ENCODE measurements at places on chromosomes 1 and 21. TPM values are rescaled to one million over a fixed set of nuclear protein-coding genes. Genes with fewer than 3 reads are reported as not detected.
A peak's percentile ranks its signal among the peaks of the same experiment; 100 is the strongest.

- no peak overlapping the region for H3K4me3 ChIP-seq
- no peak for DNase-seq
- H3K4me1 ChIP-seq, result no peaks in the 10 kb centered on the region
- no peaks in the 10 kb centered on the region for H3K27me3 ChIP-seq
- no peak overlapping the region for H3K27ac ChIP-seq
Measured at GRCh38 chr1:109025694-109026093, 16.2 kb downstream of the WDR47 start.

- H3K27me3 ChIP-seq, result no peaks in the 10 kb centered on the region
- no peaks in the 10 kb centered on the region for H3K36me3 ChIP-seq
- H3K4me1 ChIP-seq, result peaks cover 6% of the 10 kb centered on the region
Measured at GRCh38 chr21:19489930-19490329, 1086.3 kb upstream of the TMPRSS15 start.

GRCh38 chr1:52249831-52250230, 107.9 kb downstream of the ZFYVE9 start:
- no peak for DNase-seq
- no peaks in the 10 kb centered on the region for H3K27me3 ChIP-seq
- H3K4me3 ChIP-seq, result no peak overlapping the region
- no peak overlapping the region for H3K27ac ChIP-seq

DNA sequence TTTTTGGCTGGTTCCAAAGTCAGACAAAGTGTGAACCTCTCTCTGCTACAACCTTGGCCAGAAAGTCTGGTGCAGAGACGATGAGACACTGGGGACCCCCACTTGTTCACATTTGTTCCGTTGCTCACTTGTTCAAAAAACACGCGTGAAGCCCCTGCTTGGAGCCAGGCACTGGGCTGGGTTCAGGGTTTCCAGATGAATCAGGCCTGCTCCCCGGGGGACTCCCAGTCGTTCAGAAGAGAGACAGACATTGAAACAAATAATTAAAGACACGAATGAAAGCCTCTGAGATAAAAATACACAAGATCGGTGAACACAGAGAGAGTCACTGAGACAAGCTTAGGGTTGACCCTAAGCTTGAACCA, 101.5 kb upstream of the RUNX3 start:
- no peaks in the 10 kb centered on the region for H3K36me3 ChIP-seq
- no peak overlapping the region for H3K4me3 ChIP-seq
- peak overlapping the region; percentile 55 for H3K27ac ChIP-seq

GRCh38 chr1:40653851-40654537, 11.5 kb downstream of the RIMS3 start:
- H3K27me3 ChIP-seq, result peaks cover 7% of the 10 kb centered on the region
- H3K36me3 ChIP-seq, result no peaks in the 10 kb centered on the region
- H3K27ac ChIP-seq, result no peak overlapping the region
- H3K4me3 ChIP-seq, result no peak overlapping the region
- DNase-seq, result no peak

- no peak overlapping the region for H3K4me3 ChIP-seq
- H3K4me1 ChIP-seq, result no peaks in the 10 kb centered on the region
Measured at GRCh38 chr1:30129001-30129408, 594.4 kb downstream of the MATN1 start.

- H3K27me3 ChIP-seq, result no peaks in the 10 kb centered on the region
- no peak overlapping the region for H3K4me3 ChIP-seq
- no peak overlapping the region for H3K27ac ChIP-seq
- no peaks in the 10 kb centered on the region for H3K36me3 ChIP-seq
- no peak for DNase-seq
Measured at GRCh38 chr1:89557956-89558355, 33.3 kb downstream of the LRRC8B start.

- H3K4me1 ChIP-seq, result peaks cover 4% of the 10 kb centered on the region
- H3K27me3 ChIP-seq, result no peaks in the 10 kb centered on the region
- H3K36me3 ChIP-seq, result no peaks in the 10 kb centered on the region
- H3K4me3 ChIP-seq, result peak overlapping the region; percentile 59
Measured at GRCh38 chr21:29077651-29078090, 4.2 kb upstream of the CCT8 start.

- H3K27ac ChIP-seq, result no peak overlapping the region
- no peaks in the 10 kb centered on the region for H3K27me3 ChIP-seq
- no peak for DNase-seq
- H3K4me3 ChIP-seq, result no peak overlapping the region
- H3K36me3 ChIP-seq, result no peaks in the 10 kb centered on the region
Measured at GRCh38 chr21:25551569-25551968, 55.7 kb downstream of the MRPL39 start.

DNA sequence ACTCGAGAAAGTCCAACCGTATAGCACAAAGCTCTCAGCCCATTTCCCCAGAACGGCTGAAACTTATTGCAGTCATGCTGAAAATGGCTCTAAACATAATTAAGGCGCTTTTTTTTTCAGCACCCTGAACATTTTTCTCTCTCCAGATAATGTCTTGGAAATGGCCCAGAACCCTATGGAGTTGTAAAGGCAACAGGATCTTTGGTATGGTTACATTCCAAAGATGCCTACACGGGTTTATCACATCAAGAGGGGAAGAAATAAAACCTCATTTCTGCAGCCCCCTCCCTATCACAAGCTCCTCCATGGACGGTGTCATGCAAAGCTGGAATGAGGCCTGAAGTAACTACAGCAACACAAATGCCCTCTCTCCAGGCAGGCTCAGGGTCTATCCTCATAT, 126.4 kb upstream of the GALNT2 start:
- H3K27ac ChIP-seq, result no peak overlapping the region
- no peak for DNase-seq
- no peaks in the 10 kb centered on the region for H3K36me3 ChIP-seq
- no peaks in the 10 kb centered on the region for H3K4me1 ChIP-seq
- no peaks in the 10 kb centered on the region for H3K27me3 ChIP-seq
- H3K4me3 ChIP-seq, result no peak overlapping the region

DNA sequence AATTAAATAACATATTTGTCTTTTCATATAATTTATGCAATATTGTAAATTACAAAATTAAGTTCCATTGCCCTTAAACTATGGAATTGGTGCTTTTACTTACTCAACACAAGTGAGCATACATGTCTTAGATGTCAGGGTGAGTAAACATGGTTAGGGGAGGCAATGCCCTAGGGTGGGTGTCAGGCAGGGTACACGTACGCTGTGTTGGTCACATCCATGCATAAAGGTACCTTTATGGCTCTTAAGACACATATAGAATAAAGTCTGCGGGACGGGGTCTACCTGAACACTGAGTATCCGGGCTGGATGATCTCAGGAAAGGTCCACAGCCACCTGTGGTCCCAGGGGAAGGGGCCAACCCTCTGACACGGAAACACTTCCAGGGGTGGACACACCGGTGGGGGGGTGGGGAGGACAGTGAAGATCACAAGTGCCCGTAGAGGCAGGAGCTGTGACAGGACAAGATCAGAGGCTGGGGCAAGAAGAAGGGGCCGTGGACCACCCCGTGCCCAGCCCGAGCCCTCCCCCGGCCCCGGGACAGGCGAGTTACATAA, 720 bp downstream of the LIN9 start:
- H3K4me1 ChIP-seq, result no peaks in the 10 kb centered on the region
- H3K4me3 ChIP-seq, result peak overlapping the region; percentile 100
- no peaks in the 10 kb centered on the region for H3K27me3 ChIP-seq
- no peak for DNase-seq
- no peaks in the 10 kb centered on the region for H3K36me3 ChIP-seq
- peak overlapping the region; percentile 73 for H3K27ac ChIP-seq

- no peak overlapping the region for H3K27ac ChIP-seq
- H3K27me3 ChIP-seq, result no peaks in the 10 kb centered on the region
- H3K4me3 ChIP-seq, result no peak overlapping the region
- no peaks in the 10 kb centered on the region for H3K36me3 ChIP-seq
- no peaks in the 10 kb centered on the region for H3K4me1 ChIP-seq
Measured at GRCh38 chr1:239538239-239538988, 152.0 kb downstream of the CHRM3 start.

GRCh38 chr1:233389169-233389568, 61.6 kb downstream of the MAP3K21 start:
- no peak overlapping the region for H3K27ac ChIP-seq
- no peaks in the 10 kb centered on the region for H3K27me3 ChIP-seq
- no peak for DNase-seq
- H3K36me3 ChIP-seq, result no peaks in the 10 kb centered on the region

GRCh38 chr1:82901118-82901517, 1097.8 kb downstream of the TTLL7 start:
- DNase-seq, result no peak
- H3K4me1 ChIP-seq, result no peaks in the 10 kb centered on the region
- no peak overlapping the region for H3K27ac ChIP-seq
- H3K36me3 ChIP-seq, result no peaks in the 10 kb centered on the region
- H3K4me3 ChIP-seq, result no peak overlapping the region
- H3K27me3 ChIP-seq, result no peaks in the 10 kb centered on the region

- peaks cover 36% of the 10 kb centered on the region for H3K4me1 ChIP-seq
- H3K27ac ChIP-seq, result peak overlapping the region; percentile 52
- H3K4me3 ChIP-seq, result no peak overlapping the region
Measured at GRCh38 chr1:109239409-109240068, 9.8 kb upstream of the CELSR2 start.

- no peaks in the 10 kb centered on the region for H3K36me3 ChIP-seq
- DNase-seq, result no peak
- peaks cover 5% of the 10 kb centered on the region for H3K4me1 ChIP-seq
- H3K27me3 ChIP-seq, result peaks cover 11% of the 10 kb centered on the region
Measured at GRCh38 chr1:39917825-39918224, 16.1 kb upstream of the MYCL start.

GRCh38 chr1:72023063-72023930, 259.0 kb downstream of the NEGR1 start:
- no peak for DNase-seq
- H3K27ac ChIP-seq, result no peak overlapping the region
- H3K27me3 ChIP-seq, result no peaks in the 10 kb centered on the region
- no peaks in the 10 kb centered on the region for H3K36me3 ChIP-seq
- no peak overlapping the region for H3K4me3 ChIP-seq

DNA sequence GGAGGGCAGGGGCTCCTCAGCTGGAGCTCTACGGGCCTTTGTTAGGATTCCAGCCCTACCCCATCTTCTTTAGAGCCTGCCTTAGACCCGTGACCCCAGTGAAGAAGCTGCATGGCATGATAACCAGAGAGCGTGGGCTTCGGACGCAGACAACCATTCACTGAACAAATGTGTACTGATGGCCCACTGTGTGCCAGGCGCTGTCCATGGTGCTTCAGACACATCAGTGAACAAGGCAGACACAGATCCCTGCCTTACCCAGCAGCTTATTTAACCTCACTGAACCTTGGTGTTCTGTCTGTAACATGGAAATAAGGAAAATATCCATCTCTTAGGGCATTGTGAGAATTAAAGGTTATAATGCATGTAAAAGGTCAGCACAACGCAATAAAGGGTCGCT, 9.5 kb downstream of the CHIT1 start:
- no peaks in the 10 kb centered on the region for H3K36me3 ChIP-seq
- no peak overlapping the region for H3K4me3 ChIP-seq
- no peak for DNase-seq
- H3K27ac ChIP-seq, result no peak overlapping the region
- no peaks in the 10 kb centered on the region for H3K4me1 ChIP-seq

DNA sequence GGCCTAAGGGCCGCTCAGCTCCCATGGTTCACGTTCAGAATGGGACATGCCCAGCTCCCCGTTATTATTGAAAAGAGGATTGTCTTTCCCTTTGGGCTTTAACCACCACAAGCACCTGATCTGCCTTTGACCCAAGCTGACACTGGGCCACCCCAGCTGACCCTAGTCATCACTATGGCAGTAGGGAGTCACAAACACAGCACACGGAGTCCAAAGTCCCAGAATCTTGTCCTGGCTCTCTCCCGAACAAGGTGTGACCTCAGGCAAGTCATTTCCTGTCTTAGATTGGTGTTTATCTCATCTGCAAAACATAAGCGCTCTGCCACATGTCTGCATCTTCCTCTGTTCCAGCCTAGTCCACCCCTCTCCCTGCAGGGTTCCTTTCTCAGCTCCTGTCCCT, 31.5 kb downstream of the IGFN1 start:
- no peaks in the 10 kb centered on the region for H3K4me1 ChIP-seq
- peaks cover 4% of the 10 kb centered on the region for H3K27me3 ChIP-seq
- no peak for DNase-seq
- no peaks in the 10 kb centered on the region for H3K36me3 ChIP-seq
- no peak overlapping the region for H3K27ac ChIP-seq

GRCh38 chr21:46600305-46600704, 4.6 kb downstream of the S100B start:
- no peak for DNase-seq
- H3K4me3 ChIP-seq, result no peak overlapping the region
- no peaks in the 10 kb centered on the region for H3K36me3 ChIP-seq

GRCh38 chr1:86205741-86206140, 49.2 kb upstream of the COL24A1 start:
- H3K4me3 ChIP-seq, result no peak overlapping the region
- H3K36me3 ChIP-seq, result no peaks in the 10 kb centered on the region
- no peak overlapping the region for H3K27ac ChIP-seq
- H3K4me1 ChIP-seq, result no peaks in the 10 kb centered on the region

GRCh38 chr21:35004314-35004713, 44.8 kb downstream of the RUNX1 start:
- DNase-seq, result no peak
- H3K27ac ChIP-seq, result no peak overlapping the region
- no peaks in the 10 kb centered on the region for H3K4me1 ChIP-seq

DNA sequence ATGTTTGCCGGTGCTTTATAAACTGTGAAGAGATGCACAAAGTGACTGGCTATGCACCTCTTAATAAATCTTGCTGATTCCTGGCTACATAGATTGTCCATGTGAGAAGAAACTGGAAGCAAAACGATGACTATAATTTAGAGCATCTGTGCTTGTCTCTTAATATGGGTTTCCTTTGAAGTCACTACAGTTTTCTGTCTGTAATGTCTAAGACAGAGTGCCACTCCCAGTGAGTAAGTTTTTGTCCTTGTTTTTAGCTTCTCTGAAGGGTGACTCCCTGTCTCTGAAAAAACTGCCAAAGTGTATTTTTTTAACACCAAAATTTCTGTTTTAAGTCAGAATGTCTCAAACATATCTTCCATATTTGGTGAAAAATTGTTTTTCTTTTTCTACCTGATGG, 175.1 kb downstream of the FASLG start:
- no peak overlapping the region for H3K27ac ChIP-seq
- H3K27me3 ChIP-seq, result no peaks in the 10 kb centered on the region
- H3K4me1 ChIP-seq, result no peaks in the 10 kb centered on the region
- DNase-seq, result no peak
- no peaks in the 10 kb centered on the region for H3K36me3 ChIP-seq
- no peak overlapping the region for H3K4me3 ChIP-seq

GRCh38 chr1:3940081-3940753, 40.1 kb upstream of the C1orf174 start:
- no peaks in the 10 kb centered on the region for H3K36me3 ChIP-seq
- DNase-seq, result peak; percentile 23
- H3K4me1 ChIP-seq, result no peaks in the 10 kb centered on the region
- H3K27me3 ChIP-seq, result no peaks in the 10 kb centered on the region

GRCh38 chr1:160726114-160726497, 12.9 kb upstream of the SLAMF7 start:
- no peaks in the 10 kb centered on the region for H3K4me1 ChIP-seq
- H3K27ac ChIP-seq, result no peak overlapping the region
- H3K36me3 ChIP-seq, result no peaks in the 10 kb centered on the region
- no peak overlapping the region for H3K4me3 ChIP-seq
- DNase-seq, result no peak

The MPC2 gene
- total RNA-seq, result 68.1 TPM

The LRRC3 gene
- total RNA-seq, result 8.0 TPM

The FLG gene
- total RNA-seq, result not detected

The OPRD1 gene
- total RNA-seq, result not detected

The POU3F1 gene
- not detected for total RNA-seq

The RNF186 gene
- total RNA-seq, result 117 TPM

The NLRP3 gene
- total RNA-seq, result 5.5 TPM

The B3GALT6 gene
- 8.6 TPM for total RNA-seq

The PKP1 gene
- not detected for total RNA-seq

The C21orf91 gene
- total RNA-seq, result under 0.01 TPM

The S100A8 gene
- total RNA-seq, result 16.8 TPM

The MAP10 gene
- total RNA-seq, result 0.45 TPM

The E2F2 gene
- total RNA-seq, result 0.58 TPM

The FMO2 gene
- 13.4 TPM for total RNA-seq

The CTH gene
- total RNA-seq, result 0.89 TPM

The UQCRHL gene
- 11.0 TPM for total RNA-seq

The DRAXIN gene
- total RNA-seq, result not detected

Data from stomach (tissue), 19 donors.